T47D (cell line): ENCODE measurements at places on chromosomes 1 and 21.

DNA sequence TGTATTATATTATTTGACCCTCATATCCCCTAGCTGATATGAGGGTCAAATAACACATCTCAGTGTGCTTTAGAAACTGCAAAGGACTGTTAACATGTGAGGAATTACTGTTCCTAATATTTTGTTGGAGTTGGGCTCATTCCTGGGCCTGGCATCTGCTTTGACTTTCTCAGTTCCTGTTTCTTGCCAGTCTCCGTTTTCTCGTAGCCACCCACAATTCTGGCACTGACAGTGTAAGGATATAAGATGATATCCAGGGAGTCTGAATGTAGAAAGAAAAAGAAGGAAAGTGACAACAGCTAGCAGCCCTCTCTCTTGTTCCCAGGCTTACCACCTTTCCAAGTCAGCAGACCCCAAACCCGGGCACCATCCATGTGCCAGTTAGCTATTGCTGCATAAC lies 54.4 kb upstream of the SCMH1 start:
- no peak for DNase-seq

- no peak for DNase-seq
Observed at GRCh38 chr21:36992671-36993070, 13.8 kb upstream of the RIPPLY3 start.

DNA sequence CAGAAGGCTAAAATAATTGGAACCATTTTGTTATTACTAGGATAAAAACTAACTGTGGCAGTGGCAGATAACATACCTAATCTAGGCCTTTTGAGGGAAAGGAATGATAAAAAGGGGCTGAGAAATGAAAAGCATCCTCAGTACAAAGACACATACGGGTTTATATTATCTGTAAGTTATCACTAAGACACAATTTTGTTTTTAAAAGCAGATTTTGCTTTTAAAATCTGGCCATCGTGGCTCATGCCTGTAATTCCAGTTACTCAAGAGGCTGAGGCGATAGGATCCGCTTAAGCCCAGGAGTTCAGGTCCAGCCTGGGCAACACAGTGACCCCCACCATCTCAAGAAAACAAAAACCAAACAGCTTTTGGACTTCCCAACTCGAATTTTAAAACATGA lies 24.8 kb upstream of the HP1BP3 start:
- no peak for DNase-seq

DNA sequence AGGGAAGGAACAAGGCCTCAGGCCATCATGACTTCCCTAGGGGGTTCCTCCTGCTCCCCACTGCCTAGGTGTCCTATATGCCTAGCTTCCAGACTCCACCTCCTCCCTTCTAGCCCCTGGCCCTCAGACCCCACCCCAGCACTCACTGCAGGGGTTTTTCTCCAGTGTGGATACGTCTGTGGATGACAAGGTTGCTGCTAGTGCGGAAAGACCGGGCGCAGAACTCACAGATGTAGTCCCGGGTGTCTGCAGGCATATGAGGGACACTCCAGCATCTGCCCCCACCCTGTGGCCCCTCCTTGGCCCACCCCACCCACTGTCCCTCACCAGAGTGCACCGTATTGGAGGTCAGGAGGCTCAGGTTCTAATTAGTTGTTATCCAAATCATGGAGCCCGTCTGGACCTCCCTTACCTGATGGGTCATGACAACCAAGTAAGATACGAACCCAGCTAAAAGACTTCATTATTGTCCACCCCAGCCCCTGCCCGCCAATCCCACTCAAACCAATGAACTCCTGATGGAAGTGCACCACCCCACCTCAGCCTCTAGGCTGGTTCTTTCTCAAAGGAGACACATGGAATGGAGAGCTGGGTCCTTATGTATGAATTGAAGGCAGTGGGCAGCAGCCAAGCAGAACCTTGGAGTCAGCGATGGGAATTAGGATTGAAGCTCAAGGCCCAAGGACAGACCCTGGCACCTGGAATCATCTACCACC lies 8.2 kb downstream of the ZNF692 start:
- DNase-seq = no peak

DNA sequence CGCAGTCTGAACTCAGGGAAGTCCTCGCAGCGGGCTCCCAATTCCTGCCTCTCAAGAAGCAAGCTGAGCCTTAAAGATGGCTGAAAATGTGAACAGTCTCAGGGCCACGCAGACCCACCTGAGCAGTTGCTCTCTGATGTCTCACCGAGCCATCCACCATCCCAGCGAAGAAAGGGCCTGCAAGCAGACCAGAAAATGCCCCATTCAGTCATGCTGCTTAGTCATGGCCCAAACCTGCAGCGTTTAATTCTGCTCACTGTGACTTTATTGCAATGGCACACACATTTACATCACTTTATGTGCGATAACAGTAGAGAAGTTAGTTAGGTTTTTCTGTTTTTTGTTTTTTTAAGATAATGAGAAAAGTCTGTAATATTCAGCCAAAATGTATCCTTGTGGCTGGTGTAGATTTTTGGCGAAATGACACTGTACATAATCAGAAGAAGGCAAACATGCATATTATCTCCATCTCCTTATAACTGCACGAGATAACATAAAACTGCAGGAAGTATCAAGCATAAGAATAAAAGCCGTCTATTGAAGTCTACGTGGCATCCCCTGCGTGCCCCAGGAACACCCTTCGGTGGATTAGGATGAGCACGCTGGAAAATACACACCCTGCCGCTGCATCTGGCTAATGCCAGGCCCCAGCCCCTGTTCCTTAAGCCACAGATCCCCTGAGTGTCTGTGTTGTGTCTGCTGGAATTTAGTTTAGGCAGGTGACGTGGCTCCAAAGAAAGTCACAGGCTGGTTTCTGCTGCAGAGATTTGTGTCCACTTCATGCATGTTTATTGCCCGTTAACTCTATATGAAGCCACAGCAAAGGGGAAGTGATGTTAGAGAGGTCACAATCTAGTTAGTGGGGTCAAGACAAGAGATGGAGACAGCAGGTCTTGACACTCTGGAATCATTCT lies 119.8 kb upstream of the IRF2BP2 start:
- DNase-seq = no peak

DNA sequence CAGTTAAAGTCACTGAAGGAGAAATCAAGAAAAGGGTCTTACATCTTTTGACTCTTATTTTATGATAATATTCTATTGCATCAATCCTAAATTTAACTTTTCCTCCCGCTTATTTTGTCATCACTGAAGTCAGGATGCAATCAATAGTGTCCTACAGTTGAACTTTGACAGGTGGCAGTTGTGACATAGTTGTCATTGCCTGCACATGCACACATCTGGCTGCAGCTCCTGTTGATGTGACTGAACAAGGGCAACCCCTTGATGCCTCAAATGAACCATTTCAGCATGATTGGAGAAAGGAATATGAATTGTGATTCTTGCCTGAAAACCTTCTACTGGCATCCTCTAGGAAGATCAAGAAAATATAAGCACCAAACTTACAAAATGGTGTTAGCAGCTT lies 157.7 kb downstream of the NTNG1 start:
- DNase-seq = no peak

DNA sequence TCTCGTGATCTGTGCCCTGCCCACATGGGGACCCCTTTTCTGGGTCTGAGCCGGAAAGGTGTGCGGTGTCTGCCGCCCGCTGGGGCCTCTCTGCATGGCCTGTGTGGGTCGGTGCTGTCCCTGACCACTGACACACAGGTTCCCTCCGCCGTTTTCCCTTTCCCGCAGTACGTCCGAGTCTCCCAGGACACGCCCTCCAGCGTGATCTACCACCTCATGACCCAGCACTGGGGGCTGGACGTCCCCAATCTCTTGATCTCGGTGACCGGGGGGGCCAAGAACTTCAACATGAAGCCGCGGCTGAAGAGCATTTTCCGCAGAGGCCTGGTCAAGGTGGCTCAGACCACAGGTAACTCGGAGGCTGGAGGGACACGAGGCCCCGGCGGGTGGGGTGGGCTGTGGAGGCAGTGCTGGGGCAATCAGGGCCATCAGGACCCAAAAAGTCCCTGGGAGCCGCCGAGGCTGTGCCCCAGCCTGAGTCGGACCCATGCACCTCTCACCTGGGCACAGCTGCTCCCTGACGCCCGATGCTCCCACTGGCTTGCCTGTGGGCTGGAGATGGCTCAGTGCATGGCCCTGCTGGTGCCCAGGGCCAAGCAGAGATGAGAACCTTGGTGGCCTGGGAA lies 13.3 kb downstream of the TRPM2 start:
- DNase-seq = no peak

- DNase-seq = no peak
Observed at GRCh38 chr1:47888294-47888629, 108.9 kb downstream of the TRABD2B start.

- no peak for DNase-seq
Observed at GRCh38 chr21:34261841-34262468, 101.9 kb upstream of the KCNE2 start.

DNA sequence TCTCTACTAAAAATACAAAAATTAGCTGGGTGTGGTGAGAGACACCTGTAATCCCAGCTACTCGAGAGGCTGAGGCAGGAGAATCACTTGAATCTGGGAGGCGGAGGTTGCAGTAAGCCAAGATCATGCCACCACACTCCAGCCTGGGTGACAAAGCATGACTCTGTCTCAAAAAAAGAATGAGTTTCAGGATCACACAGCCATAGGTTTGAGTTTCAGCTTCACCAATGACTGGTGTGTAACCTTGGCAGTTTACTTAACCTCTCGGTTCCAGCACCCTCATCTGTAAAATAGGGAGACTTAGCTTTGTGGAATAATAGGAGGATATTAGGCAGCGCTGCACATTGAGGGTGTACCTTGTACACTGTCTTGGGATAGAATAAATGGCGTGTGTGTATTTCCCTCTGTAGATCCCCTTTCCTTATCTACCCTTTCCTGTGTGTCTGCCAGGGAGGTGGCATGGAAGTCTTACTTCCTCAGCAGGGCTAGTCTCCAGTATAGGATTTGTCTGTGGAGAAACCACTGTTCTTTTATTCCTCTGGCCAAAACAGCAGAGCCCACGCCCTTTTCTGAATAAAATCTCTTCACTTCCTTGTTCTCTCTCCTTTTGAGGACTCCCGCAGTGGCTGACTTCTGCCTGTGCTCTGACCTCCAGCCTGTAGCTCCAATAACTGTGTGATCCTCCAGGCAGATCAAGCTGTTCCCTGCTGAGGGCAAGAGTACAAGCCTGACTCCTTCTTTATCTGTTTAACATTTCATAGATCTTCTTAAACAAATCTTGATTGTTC lies 90.4 kb downstream of the HHAT start:
- no peak for DNase-seq

DNA sequence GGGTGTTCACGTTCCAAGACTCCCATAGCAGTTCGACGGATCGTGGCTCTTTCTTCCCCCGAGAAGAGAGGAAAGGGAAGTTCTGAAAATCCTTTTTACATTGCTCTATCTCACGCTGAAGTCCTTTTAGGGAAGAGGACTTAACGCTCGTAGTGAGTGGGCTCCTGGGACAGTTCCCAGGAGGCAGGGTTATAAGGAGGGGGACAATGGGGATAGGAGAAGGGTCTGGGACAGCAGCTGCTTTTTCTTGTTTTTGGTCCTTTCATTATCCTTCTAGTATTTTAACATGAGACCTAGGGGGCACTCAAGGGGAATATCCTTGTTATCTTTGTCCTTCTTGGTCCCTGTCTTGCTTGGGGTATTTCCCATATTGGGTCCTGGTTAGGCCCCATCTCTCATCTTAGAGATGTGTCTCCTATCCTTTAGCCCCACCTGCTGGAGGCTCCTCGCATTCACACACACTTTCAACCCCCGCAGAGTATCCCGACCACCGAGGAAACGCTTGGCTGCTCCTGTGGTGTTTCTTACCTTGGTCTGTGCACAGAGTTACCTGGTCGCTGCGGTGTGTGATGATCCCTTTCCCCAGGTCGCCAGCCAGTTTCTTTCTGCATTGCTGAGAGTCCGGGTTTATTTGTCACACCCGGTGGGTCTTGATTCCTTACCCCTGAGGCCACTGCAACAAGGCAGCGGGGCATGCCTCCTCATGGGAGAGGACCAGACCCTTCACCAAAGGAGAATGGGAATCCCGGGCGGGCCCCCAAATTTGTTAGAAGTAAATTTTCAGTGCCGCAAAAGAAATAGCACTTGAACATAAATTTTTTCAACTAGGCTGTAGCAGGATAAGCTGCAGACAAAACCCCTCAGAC lies 29.7 kb downstream of the SCCPDH start:
- DNase-seq = no peak

GRCh38 chr1:215748431-215748830 lies 181.3 kb downstream of the KCTD3 start:
- DNase-seq = no peak

DNA sequence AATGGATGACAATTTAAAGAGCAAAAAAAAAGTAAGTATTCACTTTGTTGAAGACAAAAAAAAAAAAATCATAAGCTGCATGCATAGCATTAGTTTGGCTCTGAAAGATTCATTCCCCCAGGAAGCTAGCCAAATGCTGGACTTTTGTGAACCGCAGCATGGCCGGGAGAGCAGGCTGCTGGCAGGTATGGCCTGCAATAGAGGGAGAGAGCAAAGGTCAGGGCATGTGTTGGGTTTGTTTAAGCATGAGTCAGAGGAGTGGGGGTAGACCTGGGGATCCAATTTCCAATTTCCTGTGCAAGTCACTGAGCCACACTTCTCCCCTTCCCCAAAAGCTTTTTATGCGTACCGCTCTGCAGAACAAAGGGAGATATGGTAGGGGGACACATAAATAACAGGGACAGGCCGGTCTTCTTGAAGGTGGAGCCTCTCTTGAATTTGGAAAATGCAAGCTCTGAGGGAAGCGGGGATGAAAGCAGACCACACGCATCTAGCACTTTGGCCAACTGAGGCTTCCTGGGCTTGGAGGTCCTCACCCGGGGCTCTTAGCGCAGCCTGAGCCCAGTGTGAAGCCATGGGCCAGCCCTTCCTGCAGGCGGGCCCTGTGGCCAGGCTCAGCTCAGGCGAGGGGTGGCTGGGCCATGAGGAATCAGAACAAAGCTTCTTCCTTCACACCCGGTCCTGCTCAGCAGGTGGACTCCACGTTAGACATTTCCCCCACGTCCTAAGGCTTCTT lies 171.1 kb downstream of the TOMM20 start:
- no peak for DNase-seq

GRCh38 chr1:192747301-192747700 lies 61.5 kb upstream of the RGS2 start:
- no peak for DNase-seq

GRCh38 chr1:110390096-110390495 lies 730 bp downstream of the SLC16A4 start:
- peak; percentile 20 for DNase-seq

DNA sequence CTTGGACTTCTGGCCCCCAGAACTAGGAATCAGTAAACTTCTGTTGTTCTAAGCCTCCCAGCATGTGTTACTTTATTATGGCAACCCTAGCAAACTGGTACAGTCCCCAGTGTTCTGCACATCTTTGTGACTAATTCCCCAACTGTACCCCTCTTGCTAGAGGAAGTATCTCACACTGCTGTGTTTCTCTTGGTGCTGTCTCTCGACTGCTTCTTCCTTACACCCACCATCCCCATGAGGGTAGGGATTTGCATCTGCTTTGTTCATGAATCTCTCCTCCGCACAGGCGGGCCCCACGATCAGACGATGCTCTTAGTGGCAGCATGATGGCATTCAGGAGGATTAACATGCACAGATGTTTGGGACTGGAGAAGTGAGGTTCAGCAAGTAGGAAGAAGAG lies 46.7 kb downstream of the CLIC6 start:
- DNase-seq = no peak

DNA sequence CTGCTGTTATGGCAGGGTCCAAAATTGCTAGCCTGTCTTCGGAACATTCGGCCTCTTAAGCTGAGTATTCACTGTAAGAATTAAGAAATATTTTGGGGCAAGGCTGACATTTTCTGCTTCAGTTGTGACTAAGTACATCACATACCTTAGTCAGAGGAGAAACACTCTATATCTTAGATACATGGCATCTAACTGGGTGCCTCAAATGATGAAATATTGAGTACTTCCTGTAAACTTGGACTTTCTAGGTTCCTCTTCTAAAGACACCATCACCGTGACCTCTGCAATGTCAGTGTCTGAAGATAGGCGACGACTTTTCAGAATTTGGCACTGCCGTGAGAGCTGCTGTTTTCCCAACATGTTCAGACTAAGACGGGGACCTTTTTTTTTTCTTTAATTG lies 65.6 kb downstream of the PCBP3 start:
- no peak for DNase-seq
